LHCN-M2 (cell line): ENCODE measurements at places on chromosomes 6 and 20.

GRCh38 chr20:44911264-44911921, 1.5 kb downstream of the PABPC1L start:
- DNase-seq = peak; percentile 30

GRCh38 chr6:122797537-122797936, 8.5 kb downstream of the SMPDL3A start:
- no peak for DNase-seq

- DNase-seq = no peak
Measured at GRCh38 chr6:158164579-158165170, 3.4 kb downstream of the SERAC1 start.

- DNase-seq = no peak
Measured at GRCh38 chr20:62987114-62987513, 19.6 kb downstream of the BHLHE23 start.

GRCh38 chr6:69286331-69286730, 510.5 kb downstream of the LMBRD1 start:
- DNase-seq = no peak

GRCh38 chr6:109472132-109472995, 10.7 kb downstream of the ZBTB24 start:
- no peak for DNase-seq

GRCh38 chr6:84762220-84763002, 2.0 kb downstream of the TBX18 start:
- DNase-seq = peak; percentile 64

DNA sequence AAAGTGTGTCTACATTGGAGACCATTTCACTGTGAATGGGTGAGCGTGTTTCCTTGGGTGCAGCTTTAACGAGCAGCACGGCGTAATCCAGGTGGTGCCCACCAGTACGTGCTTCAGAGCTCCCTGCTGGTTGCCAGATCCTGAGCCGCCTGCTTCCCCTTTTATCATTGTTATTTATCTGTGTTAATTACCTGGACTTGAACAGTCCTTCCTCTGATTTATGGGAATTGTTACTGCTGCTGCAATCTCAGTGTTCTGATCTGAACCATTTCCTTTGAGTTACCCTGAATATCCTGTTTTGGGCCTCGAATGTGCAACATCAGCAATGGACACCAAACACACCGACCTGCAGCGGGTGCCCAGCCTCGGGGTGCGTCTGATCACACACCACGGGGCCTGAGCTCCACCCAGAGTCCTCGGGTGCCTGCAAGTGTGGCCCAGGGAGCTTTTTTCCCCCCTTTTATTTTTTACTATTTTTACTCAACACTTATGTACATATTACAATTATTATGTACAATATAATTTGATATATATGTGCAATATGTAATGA, 81.3 kb downstream of the RPP40 start:
- DNase-seq = no peak

- no peak for DNase-seq
Measured at GRCh38 chr6:108940741-108941140, 92.5 kb downstream of the ARMC2 start.

DNA sequence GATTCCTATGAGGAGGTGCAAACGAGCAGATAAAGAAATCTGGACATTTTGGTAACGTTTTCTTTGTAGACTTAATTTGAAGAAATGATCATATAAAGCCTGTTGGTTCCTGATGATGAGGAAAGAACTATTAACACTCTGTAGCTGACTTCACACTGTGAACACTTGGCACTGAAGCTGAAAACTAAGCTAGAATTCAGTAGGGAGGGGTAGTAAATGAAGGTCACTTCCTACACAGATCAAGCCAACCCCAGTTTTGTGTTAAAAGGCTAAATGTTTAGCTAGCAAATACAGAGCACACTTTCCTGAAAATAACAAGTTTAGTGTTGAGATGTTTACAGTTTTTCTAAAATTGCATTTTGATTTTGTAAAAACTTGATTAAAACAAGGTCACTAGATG, 296.2 kb upstream of the PRDM1 start:
- no peak for DNase-seq

DNA sequence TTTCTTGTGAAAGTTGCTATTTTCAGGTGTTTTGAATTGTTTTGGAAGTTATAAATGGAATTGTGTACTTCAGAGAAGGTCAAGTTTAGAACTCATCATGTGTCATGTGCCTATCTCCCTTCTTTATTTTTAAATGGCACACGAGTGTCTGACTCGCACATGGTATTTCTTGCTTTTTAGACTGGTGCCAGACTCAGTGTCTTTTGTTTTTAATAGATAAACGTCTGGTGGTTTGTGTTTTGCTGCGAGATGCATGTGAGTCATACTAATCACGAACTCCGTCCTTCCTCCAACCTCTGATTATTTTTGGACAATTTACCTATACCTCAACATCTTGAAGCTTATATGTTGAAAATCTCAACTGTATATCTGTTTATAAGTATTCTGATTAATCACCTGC, 292.1 kb downstream of the CDKAL1 start:
- peak; percentile 64 for DNase-seq

- no peak for DNase-seq
Measured at GRCh38 chr20:38757145-38757775, 9.0 kb downstream of the ACTR5 start.

GRCh38 chr6:149860513-149860833, 3.7 kb downstream of the LRP11 start:
- DNase-seq = no peak

DNA sequence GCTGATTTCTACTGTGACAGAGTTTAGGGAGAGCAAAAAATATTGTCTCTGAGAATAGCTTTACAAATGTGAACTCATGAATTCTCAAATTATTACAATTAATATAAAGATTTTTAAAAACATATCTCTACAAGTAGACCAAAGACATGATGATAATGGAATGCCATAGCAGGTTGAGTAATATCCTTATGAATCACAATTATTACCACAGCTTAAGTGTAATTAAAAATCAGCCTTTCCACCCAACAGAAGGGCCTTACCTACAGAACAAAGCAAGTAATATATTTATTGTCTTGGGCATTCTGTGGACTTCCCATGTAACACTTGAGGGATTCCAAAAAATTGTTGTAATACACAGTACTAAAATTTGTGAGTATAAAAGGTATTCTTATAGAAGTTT, 1099.6 kb upstream of the GJE1 start:
- peak; percentile 32 for DNase-seq

DNA sequence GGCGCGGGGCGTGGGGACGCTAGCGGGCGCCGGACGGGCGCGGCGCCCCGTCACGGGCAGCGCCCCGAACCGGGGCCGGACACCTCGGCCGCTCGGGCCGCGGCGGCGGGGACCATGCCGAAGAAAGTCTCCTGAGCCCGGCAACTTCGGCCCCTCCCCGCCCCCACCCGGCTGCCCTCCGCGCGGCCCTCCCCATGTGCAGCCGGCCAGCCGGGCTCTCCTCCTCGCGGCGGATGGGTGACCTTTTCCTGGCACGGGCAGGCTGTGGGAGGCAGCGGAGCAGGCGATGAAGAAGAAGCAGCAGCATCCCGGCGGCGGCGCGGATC, 278 bp downstream of the UST start:
- DNase-seq = peak; percentile 46

DNA sequence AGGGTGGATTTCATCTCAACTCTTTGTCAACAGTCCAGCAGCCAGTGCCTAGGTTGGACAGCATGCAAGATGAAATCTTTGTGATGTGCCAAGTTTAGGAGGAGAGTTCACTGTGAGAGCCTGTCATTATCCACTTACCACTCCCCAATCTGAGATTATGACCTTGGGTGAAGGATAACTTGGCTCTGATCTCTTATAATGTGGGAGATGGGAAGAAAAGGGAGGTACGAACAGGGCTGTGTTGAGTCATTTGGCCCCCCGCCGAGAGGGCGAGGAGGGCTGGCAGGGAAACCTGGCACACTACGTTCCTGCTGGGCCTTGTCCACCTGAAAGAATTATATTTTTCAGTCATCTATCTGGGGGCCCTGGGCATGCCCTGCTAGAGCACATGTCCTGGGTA, 35.8 kb downstream of the LAMA4 start:
- no peak for DNase-seq

DNA sequence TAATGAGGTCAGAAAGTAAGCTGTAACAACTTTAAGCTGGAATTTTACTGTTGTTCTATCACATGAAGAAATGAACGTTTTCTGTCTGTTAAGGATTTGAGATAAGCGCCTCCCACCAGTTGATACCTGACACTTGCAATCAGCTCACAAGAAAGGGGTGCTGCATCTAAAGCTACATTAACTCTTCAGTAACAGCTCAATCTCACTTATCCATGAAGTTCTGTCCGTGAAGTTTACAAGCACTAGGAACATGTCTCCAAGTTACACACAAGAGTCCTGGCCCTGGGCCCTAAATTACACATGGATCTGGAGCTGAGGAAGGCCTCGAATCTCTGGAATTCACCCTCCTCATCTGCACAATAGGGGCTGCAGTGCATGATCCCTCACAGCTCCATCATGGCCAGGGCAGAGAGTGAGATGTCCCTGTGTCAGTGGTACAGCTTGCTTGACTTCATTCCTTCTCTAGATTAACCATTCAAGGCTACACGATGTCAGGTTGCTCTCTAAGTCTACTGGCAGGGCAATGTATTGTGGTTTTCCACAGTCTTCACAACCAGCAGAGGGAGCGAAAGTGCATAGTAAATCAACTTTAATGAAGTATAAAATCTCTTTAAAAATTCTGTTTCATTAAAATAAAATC, 182.4 kb upstream of the MCHR2 start:
- peak; percentile 80 for DNase-seq

- no peak for DNase-seq
Measured at GRCh38 chr6:113837170-113837569, 20.0 kb upstream of the MARCKS start.

GRCh38 chr20:58682656-58683531, 9.7 kb upstream of the NPEPL1 start:
- no peak for DNase-seq

- peak; percentile 52 for DNase-seq
Measured at GRCh38 chr20:58870293-58871014, 17.9 kb downstream of the GNAS start.

- DNase-seq = no peak
Measured at GRCh38 chr6:43036712-43037111, 15.3 kb downstream of the RRP36 start.

DNA sequence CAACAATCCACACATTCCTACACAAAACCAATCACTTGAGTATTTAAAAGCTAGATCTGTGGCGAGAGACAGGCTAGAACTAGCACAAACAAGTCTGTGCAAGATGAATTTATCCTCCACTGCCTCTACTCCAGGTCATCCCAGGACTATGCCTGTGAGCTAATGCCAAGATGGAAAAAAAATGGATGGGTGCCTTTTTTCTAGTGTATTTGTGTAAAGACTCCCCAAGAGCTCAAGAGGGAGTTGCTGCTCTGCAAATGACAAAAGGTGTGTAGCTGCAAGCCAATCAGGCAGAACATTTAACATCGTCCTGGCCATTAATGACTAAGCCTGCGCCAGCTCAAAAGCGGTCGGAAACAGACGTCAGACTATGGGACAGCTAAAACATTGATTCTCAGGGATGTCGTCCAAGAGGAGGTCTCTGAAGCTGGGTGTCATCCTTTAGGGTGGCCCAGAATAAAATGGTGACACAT, 21.9 kb downstream of the ATXN1 start:
- DNase-seq = no peak

DNA sequence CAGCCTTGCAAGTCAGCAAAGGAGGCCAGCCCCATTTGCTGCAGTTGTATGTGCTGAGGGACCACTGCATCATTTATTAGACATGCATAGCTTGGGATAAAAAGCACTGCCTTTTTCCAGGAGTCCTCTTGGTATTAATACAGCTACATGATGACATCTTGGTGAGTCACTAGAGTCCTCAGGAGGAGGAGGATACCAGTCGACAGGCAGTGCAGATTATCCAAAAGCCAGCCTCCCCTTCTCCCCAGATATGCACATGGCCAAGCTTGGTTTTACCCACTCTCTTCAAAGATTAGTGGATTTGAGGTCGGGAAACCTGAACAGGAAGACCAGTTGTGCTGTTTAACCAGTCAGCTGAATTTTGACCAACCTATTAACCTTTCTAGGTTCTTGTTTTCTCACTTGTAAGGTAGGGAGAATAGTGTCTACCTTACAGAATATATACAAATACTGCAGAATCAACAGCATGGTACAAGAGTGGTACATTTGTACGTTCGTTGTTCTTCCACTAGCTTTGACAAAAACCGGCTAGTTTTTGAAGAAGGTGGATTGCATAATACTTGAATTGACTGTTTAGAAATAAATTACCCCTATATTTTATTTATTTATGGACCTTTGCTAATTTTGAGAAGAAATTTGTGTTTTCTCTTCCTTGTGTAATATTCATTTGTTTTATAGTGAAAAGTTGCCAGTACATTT, 31.9 kb downstream of the VAPB start:
- DNase-seq = peak; percentile 77

- DNase-seq = no peak
Measured at GRCh38 chr20:723756-724155, 44.5 kb downstream of the SLC52A3 start.

- no peak for DNase-seq
Measured at GRCh38 chr6:90870561-90870960, 283.7 kb upstream of the MAP3K7 start.

- DNase-seq = no peak
Measured at GRCh38 chr6:43128926-43129325, 42.1 kb upstream of the SRF start.

DNA sequence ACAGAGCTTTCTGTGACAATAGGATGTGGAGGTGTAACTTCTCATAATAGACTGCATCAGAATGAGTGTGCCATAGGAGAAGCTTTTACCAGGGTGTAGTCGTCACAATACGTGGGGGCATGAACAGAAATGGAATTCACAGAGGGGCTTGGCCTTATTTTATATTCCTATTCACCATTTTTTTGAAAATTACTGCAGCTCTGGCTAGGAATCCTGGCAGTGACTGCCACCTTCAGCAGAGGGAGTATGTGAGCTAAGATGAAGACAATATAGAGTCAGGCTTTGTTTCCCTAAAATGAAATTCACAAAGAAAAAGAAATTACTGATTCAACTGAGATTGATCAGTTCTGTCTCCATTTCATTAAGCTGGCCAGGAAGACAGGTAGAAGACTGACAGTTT, 13.9 kb downstream of the TOMM6 start:
- DNase-seq = no peak
